Thoracic aorta (tissue), 2 donors: ENCODE measurements at places on chromosomes 4 and X.

DNA sequence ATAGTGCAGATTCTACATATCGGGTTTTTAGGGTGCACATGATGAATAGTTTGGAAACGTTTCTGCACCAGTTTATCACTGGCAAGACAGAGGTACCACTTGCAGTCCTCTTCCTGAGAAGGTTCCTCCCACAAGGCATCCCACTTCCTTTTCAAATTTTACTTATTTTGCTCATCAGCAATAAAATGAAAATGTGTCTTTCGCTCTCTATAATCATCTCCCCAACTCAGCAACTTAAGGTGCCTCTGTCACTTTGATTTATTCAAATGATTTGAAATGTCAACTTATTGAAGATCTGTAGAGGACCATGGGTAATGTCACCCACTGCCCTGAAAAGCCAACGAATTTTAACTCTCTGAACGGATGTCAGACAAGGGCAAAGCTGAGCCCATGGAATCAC is 53.2 kb downstream of the VGLL1 start:
- no peak for DNase-seq

DNA sequence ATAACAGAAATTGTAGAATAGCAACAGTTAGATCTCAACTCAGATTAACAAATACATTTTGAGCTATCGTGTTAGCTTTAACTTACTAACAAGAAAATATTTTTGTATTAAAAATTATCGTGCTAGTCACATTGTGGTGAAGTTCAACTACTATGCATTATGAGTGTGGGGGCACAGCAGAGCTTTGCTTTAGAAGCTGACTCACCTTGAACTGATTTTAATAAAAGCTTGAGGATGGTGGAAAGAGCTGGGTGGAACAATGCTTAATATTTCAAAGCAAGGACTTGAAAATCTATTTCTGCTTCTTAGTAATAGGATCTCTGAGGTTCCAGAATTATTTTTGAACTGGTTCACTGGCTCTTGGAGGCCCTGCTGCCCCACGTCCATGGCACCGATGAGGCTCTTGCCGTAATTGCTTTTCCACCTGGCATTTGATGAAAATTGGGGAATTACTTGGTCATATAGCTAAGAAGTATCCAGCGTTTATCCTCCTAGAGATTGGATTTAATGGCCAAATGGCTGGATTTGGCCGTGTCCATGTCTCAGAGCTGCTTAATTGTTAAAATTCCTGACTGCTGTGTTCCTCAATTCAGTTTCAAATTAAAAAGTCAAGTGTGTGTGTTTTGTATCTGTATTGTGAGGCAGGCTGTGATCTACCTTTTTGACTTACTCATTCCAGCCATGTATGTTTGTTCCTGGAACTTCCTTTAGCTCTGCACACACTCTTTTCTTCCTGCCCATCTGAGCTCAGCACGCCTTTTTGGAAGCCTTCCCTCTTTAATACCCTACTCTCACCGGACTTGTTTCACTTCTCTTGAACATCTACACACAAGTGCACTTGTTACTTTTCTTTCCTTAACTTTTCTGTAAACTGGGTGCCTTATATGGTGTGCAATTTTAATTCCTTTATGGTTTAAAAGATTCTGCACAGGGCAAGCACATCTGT is 66.6 kb upstream of the LIMCH1 start:
- DNase-seq, result no peak

GRCh38 chrX:140389331-140389730 is 115.5 kb downstream of the SOX3 start:
- no peak for DNase-seq

DNA sequence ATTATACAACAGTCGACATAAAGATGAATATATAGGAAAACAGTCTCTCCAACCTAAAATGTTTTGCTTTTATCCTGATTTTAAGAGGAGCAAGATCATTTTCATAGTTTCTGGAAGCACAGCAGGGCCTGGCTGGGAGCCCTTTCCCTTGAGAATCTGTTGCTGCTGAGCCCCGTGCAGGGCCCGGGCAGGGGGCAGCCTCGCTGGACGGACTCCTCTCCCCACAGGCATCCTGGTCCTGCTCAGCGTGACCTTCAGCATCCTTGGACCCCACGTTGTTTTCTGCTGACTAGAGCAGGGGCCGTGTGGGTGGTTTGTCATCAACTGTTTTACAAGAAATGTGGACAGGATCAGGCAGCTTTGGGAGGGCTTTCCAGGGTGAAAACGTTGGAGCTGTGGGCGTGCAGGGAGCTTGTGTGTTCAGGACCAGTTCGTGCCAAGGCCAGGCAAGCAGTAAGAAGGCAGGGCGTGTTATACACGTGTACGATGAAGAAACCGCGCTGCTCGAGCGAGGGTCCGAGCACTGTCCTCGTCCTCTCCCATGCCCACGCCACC is 25.0 kb downstream of the CPZ start:
- DNase-seq, result no peak

- no peak for DNase-seq
Measured at GRCh38 chrX:11447418-11447817, 154.2 kb downstream of the AMELX start.

DNA sequence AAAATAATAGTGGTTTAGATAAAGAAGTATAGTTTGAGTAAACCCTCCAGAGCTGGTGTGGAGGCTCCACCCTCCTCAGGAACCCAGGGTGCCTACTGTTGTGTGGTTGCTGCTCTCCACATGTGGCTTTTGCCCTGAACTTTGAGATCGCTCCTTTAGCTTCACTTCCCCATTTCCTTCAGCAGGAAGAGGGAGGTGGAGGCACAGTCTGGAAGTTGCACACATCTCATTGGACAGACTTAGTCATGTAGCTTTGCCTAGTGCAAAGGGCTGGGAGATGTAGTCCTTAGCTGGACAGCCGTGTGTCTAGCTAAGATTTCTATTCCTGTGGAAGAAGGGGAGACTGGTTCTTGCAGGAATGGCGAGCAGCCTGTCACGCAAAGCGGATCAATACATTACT is 37.9 kb downstream of the RGS12 start:
- no peak for DNase-seq

GRCh38 chr4:128177498-128177897 is 110.1 kb downstream of the PGRMC2 start:
- DNase-seq, result no peak

DNA sequence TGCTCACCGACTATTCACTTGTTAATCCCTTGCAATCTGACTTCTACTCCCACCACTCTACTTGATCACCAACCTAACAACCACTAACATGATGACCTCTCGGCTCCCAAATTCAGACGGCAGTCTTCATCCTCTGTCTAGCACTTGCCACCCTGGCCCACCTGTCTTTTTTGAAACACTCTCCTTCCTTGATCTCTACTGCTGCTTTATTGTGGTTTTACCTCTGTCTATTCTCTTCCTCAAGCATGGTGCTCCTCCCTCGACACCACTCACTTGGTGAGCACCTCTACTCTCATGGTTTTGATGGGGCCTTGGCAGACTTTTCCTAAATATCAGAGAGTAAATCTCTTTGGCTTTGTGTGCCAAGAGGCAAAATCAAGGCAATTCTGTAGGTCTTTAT is 21.7 kb upstream of the CXCR3 start:
- no peak for DNase-seq

DNA sequence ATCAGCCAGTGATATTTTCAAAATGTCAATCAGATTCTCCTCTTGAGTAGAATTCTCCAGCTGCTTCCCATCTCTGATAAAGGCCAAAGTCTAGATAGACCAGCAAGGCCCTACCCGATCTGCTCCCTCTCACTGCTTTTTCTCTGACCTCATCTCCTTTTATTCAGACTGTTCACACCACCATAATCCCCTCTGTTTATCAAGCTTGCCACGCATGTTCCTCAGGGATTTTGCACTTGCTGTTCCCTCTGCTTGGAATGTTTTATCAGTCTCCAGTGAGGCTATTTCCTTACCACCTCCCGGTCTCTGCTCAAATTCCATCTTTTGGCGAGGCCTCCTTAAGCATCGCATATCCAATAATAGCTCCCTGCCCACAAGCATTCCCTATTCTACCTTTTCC is 20.1 kb downstream of the NOCT start:
- no peak for DNase-seq
